Inflammatory macrophage treated with lipopolysaccharide for 1 hour (primary cell): ENCODE measurements at places on chromosomes 4 and X.
A peak's percentile ranks its signal among the peaks of the same experiment; 100 is the strongest.

DNA sequence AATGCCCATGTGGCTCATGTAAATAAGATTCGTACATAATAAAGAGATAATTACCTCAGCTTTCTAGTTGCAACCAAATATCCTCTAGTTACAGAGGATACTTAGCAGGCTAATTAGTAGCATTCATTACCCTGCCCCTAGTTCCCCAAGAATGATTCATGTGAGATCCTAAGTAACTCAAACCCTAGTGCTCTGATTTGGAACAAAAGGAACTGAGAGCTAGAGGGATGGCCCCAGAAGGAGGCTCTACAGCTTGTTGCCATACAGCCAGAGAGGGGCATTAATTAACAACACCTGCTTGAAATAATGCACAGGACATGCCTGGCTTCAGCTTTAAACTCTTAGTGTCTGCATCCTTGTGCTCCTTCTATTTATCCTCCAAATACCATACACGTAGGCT, 32.6 kb upstream of the CBR4 start:
- no peak for DNase-seq

DNA sequence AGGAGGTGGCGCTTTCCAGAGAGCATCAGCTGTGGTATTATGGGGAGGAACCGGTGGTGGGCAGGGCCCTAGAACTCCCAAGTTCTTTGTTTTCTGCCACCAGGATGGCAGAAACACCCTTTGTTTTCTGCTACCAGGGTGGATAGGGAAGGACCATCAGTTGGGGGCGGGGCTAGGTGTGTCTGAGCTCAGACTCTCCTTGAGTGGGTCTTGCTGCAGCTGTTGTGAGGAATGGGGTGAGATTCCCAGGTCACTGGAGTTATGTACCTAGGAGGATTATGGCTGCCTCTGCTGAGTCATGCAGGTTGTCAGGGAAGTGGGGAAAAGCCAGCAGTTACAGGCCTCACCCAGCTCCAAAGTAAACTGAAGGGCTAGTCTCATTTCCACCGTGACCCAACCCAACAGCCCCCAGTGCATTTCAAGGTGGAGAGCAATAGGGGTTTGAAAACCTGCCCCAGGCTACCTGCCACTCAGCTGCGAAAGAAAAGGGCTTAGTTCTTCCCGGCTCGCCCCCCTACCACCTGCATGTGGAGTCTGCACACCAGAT, 167.8 kb upstream of the FAM241A start:
- no peak for DNase-seq

DNA sequence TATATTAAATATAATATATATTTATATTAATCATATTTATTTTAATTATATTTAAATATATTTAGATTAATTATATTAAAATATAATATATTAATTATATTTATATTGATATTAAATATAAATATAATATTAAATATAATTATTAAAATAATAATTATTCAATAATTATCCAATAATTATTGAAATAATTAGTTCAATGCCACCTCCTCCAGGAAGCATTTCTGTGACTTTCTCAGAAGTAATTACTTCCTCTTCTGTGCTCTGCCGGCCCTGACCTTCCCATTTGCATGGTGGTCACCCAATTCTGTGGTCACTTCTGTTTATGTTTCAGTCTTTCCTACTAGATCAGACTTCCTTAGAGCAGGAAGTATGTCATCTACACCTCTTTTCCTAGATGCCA, 45.8 kb downstream of the EVC2 start:
- DNase-seq: no peak

DNA sequence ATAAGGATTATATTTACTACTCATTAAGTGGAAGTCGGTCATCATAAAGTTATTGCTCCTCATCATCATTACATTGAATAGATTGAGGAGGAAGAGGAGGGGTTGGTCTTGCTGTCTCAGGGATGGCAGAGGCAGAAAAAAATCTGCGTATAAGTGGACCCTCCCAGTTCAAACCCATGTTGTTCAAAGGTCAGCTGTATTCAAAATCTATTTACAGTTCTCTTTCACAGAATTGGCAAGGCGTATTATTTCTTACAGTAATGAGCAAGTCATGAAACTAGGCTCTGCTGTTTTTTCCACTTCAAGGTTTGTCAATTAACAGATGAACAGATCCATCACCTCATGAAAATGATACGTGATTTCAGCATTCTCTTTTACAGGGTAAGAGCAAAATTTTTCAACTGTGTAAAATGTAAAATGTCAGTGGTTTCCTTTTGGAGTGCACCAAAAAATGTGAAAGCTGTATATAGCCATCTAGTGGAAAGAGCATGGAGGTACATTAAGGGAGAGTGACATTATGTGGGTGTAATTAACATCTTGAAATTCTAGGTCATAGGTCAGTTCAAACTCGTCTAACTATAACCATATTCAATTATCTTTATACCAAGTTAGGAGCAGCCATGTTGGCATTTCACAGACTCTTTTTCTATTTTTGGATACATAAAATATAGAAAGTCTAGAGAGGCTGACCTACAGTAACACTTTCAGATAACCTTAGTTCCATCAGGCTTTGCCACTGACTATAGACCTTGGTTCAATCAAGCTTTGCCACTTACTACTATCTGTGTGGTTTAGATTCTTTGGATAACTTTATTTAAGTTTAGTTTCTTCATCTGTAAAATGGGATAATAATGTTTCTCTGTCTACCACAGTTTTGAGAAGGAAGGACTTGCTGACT, 30.1 kb downstream of the NEIL3 start:
- DNase-seq: peak; percentile 37

DNA sequence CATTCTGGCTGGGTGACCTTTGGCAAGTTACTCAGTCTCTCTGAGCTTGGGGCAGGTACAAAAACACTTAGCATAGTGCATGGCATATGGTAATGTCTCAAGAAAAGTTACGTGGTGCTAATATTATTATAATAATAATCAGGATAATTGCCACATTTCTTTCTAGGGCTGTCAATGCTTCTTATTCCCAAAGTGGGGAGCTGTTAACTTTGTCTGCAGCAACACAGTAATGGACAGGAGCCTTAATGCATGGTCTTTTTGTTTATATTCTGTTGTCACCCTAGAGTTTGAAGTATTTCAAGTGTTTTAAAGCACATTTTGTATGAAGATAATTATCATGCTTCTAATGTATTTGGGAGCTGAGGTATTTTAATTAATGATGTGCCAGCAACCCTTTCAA, 121.8 kb downstream of the FHIP1A start:
- DNase-seq: no peak

DNA sequence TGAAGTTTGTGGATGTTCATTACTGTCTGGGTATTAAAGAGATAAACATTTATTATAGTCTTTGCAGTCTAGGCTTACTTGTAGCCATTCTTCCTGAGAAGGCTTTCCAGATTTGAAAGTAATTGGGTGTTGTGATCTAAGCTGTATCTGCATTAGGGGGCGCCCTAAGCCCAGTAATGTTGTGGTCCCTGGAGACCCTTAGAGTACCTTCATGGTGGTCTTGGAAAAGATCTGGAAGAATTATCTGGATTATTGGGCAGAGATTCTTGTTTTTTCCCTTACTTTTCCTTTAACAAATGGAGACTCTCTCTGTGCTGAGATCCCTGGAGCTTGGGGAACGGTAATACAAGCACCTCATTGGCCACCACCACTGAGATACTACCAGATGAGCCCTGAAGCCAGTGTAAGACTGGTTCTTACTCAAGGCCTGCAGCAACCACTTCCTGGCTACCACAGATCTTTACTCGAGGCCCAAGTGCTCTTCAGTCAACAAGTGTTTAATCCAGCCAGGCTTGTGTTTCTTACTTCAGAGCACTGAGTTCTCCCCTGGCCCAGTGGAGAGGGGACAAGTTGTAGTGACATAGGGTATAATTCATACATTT, 63.1 kb downstream of the RTL3 start:
- no peak for DNase-seq
